ENCODE measurements at places on chromosomes 7 and 10.

DNA sequence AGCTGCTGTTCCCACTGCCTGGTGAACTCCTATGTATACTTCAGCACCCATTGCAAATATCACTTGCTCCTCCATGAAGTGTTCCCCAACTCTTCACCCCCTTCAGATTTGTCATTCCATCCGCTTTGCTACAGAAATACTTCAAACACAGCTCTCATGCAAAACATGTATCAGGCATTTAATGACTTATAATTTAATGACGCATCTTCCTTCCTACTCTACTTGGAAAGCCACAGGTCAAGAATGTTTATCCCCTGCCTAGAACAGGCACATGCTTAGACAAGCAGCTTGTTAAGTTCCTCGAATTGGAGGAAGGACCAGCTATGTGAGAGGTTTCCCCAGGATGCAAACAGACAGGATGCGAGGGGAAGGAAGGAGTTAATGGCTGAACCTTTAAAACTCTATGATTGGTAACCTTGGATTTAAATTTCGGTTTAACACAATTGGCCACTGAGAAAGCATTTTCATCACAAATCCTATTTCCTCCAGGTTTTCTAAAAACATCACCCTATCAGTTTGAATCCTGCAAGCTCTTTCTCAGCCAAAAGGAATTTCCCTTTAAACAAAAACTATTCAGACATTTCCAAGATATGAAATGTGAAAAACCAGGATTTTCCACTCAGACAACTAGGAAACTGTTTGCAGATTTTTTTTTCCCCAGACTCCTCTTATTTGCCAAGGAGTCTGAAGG is 11.5 kb downstream of the CREB3L2 start:
- ATAC-seq: no peak

DNA sequence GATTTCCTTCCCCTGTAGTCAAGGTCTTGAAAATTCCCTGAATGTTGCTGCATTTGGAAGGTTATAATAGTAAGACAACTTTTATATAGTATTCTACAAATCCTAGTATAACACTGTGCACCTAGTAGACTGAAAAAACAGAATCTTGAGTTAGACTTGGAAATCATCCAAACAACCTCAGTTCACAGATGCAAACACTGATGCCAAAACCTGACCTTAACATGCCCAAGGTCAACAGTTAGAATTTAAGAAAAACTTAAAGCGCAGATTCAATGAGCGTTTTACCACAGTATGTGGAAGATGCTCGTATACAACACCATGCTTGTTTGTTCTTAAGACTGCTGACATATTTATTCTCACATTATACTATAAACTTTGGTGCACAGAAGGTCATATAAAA is 3.0 kb downstream of the PIP4K2A start:
- no peak for ATAC-seq

- ATAC-seq: no peak
These were observed 89.0 kb downstream of the SEMA3A start for GRCh38 chr7:84105586-84105985.

- peak; percentile 75 for ATAC-seq
These were observed 107.6 kb downstream of the PRKAG2 start for GRCh38 chr7:151769188-151769821.

GRCh38 chr10:29332061-29332760 is 43.3 kb downstream of the LYZL1 start:
- no peak for ATAC-seq

DNA sequence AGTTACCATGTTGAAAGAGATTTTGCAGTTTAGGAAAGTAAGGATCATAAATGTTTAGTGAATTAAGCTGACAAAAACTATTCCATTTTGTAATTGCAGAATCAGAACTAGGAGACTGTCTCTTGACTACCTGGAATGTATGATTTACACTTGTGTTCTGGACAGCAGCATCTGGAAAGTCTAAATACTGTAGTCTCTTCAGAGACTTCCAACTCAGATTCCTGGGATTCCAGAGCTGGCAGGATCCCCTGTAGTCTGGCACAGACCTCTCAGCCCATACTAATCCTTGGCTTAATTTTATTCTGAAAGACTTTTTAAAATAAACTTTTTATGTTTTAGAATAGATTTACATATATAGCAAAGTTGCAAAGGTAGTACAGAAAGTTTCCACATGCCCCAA is 452.7 kb downstream of the DPP6 start:
- no peak for ATAC-seq

Measured in stimulated activated memory B cell treated with anti-CD40 and anti-IgM and Interleukin-4, amounts not matched to agents 10 μg/mL and 1 μg/mL and 100 μg/mL, for 72 hours (primary cell).